Upper lobe of right lung (tissue), 1 donor: ENCODE measurements at places on chromosomes 7 and 10. TPM values are rescaled to one million over a fixed set of nuclear protein-coding genes. Genes with fewer than 3 reads are reported as not detected.

Gene VWA2
- total RNA-seq: 15.5 TPM

- DNase-seq: no peak
Observed at GRCh38 chr7:102215711-102216110, 71.0 kb upstream of the SH2B2 start.

DNA sequence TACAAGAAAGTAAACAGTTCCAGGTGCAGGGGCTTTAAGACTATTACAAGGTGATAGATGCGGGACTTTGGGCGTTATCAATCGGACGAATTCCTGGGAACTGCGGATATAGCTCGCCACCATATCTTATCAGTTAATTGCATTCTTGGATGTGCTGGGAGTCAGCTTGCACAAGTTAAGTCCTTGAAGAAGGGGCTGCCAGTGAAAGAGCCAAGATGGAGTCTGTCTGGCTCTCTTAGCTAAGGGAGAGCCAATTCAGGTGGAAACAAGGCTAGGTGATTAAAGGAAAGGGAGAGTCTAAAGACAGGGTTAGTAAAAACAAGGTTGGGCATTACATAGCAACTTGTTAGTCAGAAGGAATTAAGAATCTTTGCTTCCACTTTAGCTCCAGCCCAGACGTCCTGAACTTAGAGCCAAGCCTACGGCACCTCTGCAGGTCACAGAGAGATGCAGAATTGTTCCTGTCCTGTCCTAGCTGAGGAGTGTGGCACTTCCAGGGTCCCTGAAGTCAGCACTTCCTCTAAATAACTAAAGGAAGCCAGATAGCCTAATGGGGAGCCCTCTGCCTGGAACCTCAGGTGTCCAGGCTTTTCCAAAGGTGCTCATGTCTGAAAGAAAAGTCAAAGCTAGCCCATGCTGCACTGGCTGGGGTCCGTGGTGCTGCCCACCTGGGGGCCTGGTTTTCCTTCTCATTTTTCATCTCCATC lies 17.3 kb downstream of the ZC3HAV1 start:
- no peak for DNase-seq

DNA sequence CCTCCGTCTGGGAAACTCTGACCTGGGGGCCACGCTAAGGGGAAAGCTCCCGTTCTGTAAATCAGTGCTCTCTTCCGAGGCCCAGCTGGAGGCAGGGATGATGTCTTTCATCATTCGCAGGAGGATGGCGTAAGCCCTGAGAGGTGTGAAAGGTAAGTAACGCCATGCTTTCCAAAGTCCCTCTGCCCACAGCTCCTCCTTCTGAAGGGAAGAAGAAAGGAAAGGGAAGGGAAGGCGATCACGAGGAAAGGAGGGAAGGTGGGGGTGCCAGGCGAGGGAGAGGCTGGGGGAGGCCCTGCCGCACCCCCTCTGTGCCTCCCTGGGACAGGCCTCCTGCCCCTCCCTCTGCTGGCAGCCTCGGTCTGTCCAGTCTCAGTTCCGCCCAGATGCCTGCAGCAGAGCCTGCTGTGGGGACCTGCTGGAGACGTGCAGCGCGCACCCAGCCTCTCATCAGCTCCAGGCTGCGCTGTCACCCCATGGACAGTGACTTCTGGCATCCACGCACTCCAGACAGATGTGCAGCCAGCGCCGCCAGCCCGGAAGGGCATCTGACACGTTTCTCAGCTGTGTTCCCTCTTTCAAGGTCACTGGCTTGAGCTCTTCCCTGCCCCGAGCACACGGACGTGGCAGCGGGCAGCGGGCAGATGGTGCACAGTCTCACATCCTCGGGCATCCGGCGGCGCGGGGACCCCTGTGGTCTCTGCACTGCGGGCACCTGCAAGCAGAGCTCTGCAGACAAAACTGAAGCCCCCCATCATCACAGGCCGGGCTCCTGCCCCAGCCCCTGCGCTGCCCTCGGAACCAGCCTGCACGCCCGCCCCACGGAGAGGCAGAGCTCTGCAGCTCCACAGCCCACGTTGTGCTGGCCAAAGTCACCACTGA lies 60.6 kb downstream of the INSIG1 start:
- peak; percentile 60 for DNase-seq

Gene ANKRD2
- 0.98 TPM for total RNA-seq
